ENCODE measurements at places on chromosomes 16 and 17.

DNA sequence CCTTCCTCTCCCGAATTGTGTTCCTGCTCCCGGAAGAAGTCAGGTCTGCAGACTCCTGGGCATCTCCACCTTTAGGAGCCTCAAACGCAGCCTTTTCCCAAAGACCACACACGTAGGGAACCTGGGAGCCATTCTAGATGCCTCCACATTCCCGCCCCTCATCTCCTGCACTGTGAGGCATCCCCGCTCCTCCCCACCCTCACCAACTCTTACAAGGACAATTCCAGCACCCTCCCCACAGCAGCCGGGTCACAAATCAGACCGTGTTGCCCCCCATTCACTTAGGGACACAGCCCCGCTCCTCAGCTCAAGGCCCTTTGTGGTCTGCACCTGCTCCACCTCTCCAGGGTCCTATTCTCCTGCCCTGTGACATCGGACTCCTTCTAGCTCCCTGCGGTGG is 49.6 kb downstream of the ABR start:
- DNase-seq = no peak

DNA sequence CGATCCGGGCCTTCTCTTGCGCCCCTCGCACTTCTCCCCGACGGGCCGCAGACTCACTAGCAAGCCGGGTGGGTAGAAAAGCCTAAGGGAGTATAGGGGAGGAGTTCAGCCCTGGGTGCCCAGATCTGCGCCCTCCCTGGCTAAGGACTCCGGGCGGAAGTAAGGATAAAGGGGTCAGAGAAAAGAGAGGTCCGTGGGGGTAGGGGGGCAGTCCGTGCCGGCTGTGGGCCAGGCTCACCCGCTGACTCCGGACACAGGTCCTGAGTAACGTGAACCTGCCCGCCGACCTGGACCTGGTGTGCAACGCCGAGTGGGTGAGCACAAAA is 1.8 kb downstream of the NAGS start:
- DNase-seq = no peak

GRCh38 chr17:16820979-16821543 is 131.0 kb downstream of the CCDC144A start:
- no peak for DNase-seq

GRCh38 chr17:19347323-19348080 is 15.0 kb downstream of the B9D1 start:
- peak; percentile 69 for DNase-seq

DNA sequence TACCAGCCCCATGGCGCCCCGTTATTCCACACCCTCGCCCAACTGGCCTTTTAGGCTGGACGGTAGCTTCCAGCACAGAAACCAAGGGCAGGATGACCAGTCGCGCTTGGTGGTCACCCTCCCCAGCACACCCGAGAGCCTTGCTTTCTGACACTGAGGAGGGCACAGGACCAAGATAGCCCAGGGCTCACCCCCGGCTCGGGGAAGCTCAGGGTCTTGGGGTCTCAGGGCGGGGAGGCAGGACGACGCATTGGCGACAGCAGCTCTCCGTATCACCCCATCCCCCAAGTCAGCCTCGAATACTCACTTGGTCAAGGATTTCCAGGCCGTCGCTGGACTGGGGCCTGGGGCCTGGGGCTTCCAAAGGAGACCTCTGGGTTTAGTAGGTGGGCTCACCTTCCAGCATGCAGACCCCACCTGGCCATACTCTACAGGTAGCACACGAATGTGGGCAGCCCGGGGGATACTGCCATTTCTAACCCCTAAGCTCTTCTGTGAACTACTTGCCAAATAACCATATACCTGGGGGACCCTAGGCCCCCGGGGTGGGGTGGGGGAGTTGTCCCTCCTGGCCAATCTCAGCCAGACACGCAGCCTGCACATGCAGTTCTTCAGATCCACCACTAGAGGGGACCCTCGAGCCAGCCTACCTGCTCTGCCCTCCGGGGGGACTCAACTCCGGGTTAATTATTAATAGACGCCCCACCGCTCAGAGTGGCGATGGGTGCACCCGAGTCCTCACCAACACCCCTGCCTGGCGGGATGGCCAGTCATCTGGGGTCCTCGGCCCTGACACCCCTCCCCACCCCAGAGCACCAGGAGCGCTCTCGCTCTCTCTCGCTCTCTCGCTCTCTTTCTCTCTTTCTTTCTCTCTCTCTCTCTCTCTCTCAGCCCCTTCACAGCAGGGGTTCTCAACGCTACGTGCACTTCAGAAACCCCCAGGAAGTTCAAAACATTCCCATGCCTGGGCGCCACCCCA is 30.0 kb downstream of the TBC1D16 start:
- no peak for DNase-seq

- DNase-seq = no peak
Measured at GRCh38 chr16:85635545-85636140, 22.5 kb downstream of the GSE1 start.

DNA sequence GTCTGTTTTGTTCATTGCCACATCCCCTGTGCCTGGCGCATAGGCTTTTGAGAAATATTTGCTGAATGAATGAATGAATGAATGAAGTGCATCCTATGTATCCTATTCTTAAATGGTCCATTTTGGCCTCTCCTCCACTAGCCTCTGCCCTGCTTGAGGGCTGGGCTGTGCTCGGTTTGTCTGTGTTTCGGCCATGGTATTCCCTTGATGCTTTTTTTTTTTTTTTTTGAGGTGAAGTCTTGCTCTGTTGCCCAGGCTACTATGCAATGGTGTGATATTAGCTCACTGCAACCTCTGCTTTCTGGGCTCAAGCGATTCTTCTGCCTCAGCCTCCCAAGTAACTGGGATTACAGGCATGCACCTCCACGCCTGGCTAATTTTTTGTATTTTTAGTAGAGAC is 110.1 kb downstream of the NTN1 start:
- no peak for DNase-seq

GRCh38 chr16:50458667-50459495 is 89.3 kb upstream of the NKD1 start:
- DNase-seq = no peak

DNA sequence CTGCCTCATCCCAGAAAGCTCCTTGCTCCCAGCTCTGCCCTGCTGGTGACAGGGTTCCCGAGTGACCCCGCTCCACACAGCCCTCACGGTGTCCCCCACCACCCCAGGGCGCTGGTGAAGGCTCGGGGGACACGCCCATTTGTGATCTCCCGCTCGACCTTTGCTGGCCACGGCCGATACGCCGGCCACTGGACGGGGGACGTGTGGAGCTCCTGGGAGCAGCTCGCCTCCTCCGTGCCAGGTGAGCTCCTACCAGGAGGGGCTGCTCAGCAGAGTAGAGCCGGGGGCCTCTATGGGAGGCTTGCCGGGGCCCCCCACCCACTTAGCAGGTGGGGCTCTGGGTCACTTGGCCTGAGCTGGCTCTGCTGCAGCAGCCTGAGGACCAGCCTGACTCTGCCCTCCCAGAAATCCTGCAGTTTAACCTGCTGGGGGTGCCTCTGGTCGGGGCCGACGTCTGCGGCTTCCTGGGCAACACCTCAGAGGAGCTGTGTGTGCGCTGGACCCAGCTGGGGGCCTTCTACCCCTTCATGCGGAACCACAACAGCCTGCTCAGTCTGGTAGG is 11.2 kb downstream of the GAA start:
- no peak for DNase-seq

Measured in coronary artery (tissue), 2 donors.